Brain (organoid and tissue), 16 donors: ENCODE measurements at places on chromosomes 4 and X. TPM values are rescaled to one million over a fixed set of nuclear protein-coding genes. Genes with fewer than 3 reads are reported as not detected.

SLC6A8 gene
- 80.5 TPM for polyA plus RNA-seq

CHRDL1 gene
- 5.7 TPM for polyA plus RNA-seq

SOWAHD gene
- 0.20 TPM for polyA plus RNA-seq

IL2 gene
- not detected for polyA plus RNA-seq

TMPRSS11D gene
- not detected for polyA plus RNA-seq

KDR gene
- polyA plus RNA-seq, result 5.9 TPM

ZCCHC12 gene
- polyA plus RNA-seq, result 4.0 TPM

GAGE1 gene
- not detected for polyA plus RNA-seq
